ENCODE measurements at places on chromosomes 3 and 15.

GRCh38 chr3:32278714-32279113 lies 40.2 kb downstream of the CMTM8 start:
- DNase-seq: no peak

DNA sequence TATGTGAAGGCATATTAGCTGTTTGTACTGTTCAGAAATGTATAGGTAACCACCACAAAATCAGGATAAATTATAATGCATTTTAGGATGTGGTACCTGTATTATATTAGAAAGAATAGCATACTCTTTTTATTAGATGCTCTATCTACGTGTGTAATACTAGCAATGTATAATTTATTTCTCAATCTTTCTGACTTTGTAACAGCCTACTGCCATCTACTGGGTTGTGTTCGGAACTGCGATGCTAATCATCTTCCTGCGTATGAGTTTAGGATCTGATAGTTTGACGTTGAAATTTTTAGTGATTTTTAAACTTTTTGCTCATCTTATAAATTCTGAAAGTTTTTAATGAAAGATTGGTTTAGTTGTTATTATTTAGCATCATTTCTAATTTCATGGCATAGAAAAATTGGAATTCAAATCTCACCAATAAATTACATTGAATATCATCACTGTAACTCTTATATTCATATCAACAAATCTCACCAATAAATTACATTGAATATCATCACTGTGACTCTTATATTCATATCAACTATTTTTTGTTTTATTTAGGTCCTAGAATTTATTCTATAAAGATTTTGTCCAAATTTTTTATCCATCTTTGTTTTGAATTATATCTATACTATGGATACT lies 322.7 kb upstream of the ZNF717 start:
- DNase-seq: no peak

GRCh38 chr3:63130625-63131024 lies 147.5 kb upstream of the SYNPR start:
- DNase-seq: no peak

- DNase-seq: no peak
Measured at GRCh38 chr3:17142516-17142915, 257.8 kb downstream of the PLCL2 start.

DNA sequence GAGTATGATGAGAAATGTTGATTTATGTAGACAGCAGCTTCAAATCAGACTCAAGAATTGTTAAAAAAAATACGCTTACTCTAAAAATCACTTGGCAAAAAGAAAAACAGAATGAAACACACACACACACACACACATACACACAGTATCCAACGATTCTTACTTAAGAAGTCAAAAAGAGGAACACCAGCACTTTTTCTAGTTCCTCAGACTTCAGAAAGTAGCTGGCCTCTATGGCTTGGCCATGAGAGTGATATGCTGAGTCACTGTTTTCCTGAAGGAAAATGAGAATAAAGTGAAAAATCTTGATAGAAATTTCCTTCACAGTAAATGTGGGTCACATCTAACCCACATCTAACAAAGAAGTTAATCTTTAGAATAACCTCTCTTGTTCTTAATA lies 22.1 kb downstream of the CNTN3 start:
- DNase-seq: no peak

- no peak for DNase-seq
Measured at GRCh38 chr3:29291982-29292363, 11.1 kb downstream of the RBMS3 start.

DNA sequence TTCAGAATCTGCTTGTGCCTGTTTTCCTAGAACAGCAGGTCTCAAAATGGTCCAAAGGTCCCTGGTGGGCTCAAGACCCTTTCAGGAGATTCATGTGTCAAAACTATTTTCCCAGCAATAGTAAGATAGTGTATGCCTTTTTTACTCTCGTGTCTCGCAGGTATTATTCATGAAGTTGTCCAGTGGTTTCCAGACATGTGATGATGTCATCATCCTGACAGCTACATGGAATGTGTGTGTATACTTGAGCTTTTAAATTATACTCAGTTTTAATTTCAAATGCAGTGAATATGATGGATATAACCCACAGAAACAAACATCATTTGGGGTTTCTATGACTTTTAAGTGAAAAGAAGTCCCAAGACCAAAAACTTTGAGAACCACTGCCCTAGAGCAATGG lies 288.6 kb downstream of the NTRK3 start:
- no peak for DNase-seq

GRCh38 chr3:197281849-197282248 lies 16.6 kb downstream of the DLG1 start:
- no peak for DNase-seq

- no peak for DNase-seq
Measured at GRCh38 chr3:19739504-19739903, 194.5 kb downstream of the EFHB start.

DNA sequence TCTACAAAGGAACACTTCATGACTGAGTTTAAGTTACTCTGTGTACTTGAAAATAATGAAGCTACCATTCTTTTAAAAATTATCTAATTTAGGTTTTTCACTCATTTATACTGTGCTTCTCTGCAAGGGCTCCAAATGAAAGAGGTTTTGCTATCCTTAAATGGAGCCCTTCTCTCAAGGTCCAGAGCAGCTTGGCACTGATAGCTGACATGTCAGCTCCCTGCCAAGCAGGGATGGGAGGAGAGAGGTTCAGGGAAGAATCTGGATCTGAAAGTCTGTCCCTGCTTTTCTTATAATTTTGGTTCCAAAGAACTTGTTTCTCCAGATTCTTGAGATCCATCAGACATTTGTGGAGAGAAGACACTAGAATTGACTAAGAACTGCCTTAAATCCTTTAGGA lies 39.1 kb downstream of the MRPS11 start:
- no peak for DNase-seq

DNA sequence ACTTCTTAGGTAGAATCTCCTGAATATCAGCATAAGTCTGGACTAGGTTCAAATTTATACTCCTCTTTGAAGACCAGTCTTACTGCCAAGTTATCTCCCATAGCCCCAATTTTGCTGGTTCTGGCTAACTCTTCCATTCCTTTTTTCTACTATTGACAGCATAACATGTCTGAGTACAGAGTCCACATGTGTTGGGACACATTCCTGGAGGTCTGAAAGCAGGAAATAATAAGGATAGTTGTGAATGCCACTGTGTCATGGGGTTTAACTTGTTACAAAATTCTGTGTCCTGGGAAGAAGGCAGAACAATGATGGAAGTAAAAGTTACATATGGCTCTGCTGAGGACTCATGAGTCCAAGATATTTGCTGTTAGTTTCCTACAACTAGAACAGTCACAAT lies 57.4 kb upstream of the ZBTB20 start:
- no peak for DNase-seq

GRCh38 chr3:194312186-194312742 lies 38.9 kb downstream of the CPN2 start:
- DNase-seq: no peak

DNA sequence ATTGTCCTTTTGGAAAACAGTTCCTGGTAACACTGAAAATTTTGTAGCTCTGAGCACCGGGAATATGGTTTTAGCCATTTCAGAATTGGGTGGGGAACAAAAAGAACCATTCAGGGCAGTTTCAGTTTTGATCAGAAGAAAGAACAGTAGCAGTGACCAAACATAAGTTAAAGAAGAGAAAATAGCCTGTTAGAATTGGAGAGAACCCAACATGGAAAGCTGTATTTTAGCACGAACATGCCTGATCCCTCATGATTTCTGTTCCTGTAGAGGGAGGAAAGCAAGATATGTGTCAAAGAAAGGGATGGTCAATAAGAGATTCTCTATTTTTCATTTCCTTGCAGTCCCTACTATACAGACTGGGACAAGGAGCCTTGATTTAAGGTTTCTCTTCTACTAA lies 119.9 kb downstream of the ALDH1A2 start:
- no peak for DNase-seq

GRCh38 chr3:5210926-5211325 lies 23.4 kb downstream of the EDEM1 start:
- no peak for DNase-seq

- no peak for DNase-seq
Measured at GRCh38 chr3:127543441-127543840, 47.1 kb downstream of the TPRA1 start.

DNA sequence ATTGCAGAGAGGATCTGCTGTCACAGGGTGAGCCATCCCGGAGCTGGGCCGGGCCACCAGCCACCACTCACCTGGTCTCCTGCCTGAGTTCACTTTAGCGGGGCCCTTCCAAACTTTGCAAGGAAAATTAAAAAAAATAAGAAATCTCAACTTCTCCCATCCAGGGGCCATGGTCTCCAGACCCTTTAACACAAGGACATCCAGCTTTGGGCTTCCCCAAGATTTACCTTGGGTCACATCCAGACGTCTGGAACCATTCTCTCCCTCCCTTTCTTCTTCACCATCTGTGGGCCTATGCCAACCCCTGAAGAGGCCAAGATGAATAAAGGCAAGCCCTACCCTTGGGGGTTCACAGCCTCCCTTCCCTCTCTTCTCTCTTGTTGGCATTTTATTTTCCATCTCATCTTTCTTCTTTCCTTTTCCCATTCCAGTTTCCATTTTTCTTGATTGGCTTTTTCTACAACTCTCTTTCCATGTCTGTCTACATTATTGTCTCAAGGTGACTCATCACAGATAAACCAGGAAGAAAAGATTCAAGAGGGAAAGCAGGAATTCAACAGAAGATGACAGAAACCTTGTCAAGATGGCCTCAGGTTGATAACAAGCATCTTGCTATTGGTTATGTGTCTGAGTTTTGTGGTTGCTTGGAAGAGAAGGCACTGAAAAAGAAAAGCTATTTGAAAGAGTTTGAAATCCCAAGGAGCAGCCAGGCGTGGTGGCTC lies 49.5 kb downstream of the ITGA11 start:
- no peak for DNase-seq

- DNase-seq: no peak
Measured at GRCh38 chr3:40637906-40638305, 113.1 kb downstream of the ZNF621 start.

DNA sequence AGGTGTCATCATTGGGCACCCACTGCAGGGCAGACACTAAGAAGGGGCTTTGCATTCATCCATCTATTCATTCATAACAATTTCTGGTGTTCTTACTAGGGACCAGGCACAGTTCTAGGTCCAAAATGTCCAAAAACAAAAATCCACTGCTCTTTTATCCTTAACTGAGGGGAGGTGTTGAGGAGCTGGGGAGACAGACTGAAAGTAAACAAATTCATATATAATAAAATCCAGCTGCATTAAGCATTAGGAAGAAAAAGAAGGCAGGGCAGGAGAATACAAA lies 1.1 kb downstream of the EIF4E3 start:
- no peak for DNase-seq

- no peak for DNase-seq
Measured at GRCh38 chr15:75864213-75865059, 21.2 kb downstream of the UBE2Q2 start.

DNA sequence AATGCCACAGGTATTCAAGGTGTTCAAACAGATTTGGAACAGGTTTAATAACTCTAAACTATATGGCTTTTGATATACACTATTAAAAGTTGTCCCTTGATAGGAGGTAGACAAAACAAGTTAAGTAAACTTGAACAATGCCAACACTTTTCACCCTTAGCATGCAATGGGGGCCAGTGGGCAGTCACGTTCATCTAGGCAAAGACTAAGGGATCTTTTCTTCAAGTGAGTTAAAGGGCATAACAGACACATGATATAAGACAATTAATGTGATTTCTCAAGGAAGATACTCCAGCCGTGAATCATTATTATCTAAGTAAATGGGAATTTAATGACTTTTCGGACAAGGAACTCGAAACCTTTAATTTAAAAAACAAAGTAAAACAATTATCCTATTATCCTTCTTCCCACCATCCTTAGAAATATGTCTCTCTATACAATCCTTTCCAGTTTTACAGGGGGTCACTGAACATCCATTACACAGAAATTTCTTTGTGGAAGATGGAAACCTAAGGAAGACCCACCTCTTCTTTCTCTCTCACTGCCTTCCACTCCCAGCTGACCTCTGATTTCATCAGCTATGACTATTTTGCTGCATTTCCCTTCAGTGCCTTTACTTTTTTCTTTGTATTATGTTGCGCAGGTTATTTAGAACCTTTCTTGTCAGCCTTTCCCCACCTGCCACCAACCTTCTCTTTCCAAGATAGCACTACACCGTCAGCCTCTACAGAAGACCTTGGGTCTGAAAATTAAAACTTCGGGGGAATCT lies 1.5 kb downstream of the CLDN1 start:
- DNase-seq: no peak

- no peak for DNase-seq
Measured at GRCh38 chr15:92149029-92149428, 244.7 kb upstream of the ST8SIA2 start.

GRCh38 chr3:19199131-19199530 lies 50.8 kb downstream of the KCNH8 start:
- no peak for DNase-seq

DNA sequence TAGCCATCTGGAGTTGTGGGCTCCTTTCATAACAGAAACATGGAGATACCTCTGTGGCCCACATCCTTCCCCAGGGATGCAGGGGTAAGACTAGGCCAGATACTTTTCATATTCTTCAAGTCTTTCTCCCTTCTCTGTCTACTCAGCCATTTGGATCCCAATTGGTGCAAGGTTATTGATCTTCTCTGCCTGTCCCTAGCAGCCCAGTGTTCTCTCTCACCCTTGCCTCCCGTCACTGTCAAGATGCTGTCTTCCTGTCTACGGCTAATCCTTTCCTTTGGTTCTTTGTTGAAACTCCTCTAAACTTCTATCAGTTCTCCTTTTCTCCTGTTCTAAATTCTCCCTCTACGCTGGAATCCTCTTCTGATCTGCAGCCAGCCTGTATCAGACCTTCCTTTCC lies 51.3 kb downstream of the SENP2 start:
- DNase-seq: no peak

DNA sequence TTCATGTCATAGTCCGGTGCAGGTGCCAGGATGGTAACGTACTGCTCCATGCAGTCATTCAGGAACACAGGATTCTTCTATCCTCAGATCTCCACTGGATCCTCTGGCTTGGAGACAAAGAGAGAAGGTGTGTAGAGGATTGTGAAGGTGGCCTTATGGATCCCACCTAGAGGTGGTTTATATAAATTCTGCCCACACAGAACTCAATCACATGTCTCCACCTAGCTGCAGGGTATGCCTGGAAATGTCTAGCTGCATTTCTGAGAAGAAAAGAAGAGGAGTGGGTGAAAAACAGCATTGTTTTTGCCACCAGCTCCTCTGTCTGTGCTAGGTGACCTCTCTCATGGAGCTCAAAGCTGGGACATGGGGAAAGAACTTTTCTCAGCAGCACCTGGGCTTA lies 478.7 kb downstream of the PDCD6IP start:
- no peak for DNase-seq

DNA sequence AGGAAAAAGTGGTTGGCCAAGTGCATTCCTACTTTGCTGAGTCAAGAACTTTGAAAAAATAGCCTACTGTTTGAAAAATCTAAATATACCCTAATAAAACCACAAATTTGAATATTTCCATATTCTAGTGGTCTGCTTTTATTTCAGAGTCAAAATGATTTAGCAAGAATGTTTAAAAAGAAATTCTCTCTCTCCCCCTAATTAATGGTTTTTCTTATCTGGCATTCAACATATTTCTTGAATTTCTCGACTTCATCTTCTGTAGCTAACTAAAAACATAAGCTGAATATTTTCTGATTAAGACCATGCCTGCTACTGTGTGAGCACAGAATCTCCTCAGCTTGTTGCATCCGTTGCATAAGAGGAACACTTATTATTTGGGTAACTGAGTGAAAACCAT lies 563.5 kb upstream of the TBL1XR1 start:
- no peak for DNase-seq

Measured in NCI-H446 treated with DMSO at 0.1 percent for 48 hours (cell line).